Fibroblast of skin of left biceps (primary cell): ENCODE measurements at places on chromosomes 1 and 21.

- DNase-seq, result no peak
These were observed 54.7 kb downstream of the ELK4 start for GRCh38 chr1:205576805-205577761.

DNA sequence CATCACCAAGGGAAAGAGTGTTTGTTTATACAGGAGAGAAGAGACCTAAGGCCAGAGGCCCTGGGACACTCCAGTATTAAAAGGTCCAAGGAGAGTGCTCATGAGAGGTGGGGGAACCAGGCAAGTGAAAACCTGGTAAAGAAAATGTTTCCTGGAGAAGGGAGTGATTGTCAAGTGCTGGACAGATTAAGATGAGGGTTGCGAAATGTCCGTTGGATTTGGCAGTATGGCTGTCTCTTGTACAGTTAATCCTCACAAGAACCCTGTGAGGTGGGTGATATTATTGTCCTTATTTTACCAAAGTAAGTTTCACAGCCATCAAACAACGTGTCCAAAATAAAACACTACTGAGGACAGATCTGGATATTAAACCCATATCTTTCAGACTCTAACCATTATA is 44.2 kb downstream of the RPAP2 start:
- no peak for DNase-seq

- no peak for DNase-seq
These were observed 96.2 kb upstream of the AKT3 start for GRCh38 chr1:243946253-243946652.

DNA sequence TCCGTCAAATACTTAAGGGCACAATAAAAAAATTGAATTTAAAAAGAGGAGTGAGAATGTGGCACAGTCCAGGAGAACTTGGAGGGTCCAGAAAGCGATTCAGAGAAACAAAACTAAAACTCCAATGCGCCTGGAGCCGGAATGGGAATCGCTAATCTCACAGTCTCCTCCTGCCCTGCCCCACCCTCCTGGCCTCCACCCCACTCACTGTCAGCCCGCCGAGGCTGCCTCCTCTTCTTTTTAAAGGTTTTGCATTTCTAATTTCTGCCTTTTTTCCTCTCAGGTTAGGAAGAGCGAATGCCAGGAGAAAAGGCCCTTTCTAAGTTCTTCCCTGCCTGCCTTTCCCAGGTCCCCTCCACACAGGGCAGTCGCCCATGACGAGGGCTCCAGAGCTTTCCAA is 135.3 kb downstream of the ZBTB18 start:
- DNase-seq, result no peak

DNA sequence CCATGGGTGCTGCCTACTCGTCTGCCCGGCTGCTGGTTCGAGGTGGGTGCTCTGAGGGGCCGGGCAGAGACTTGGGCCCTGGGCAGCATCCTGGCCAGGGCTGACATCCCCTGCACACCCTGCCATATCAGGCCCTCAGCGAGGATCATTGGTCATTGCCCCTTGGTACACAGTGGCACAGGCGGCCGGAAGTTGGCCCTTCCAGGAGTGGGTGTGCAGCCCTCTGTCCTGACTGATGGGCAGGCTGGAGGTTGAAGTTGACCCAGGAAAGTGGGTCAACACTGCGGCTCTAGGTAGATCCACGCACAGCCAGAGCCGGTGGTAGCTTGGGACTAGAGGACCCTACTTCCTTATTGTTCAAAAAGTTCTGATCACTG is 72.9 kb downstream of the TRIM11 start:
- DNase-seq, result no peak

- peak; percentile 76 for DNase-seq
These were observed 128.8 kb downstream of the ADSS2 start for GRCh38 chr1:244322791-244323521.

GRCh38 chr1:27561124-27561899 is 42.6 kb downstream of the AHDC1 start:
- no peak for DNase-seq

GRCh38 chr21:29717659-29718058 is 222.1 kb downstream of the GRIK1 start:
- no peak for DNase-seq

GRCh38 chr1:246261639-246262038 is 245.4 kb downstream of the SMYD3 start:
- no peak for DNase-seq

DNA sequence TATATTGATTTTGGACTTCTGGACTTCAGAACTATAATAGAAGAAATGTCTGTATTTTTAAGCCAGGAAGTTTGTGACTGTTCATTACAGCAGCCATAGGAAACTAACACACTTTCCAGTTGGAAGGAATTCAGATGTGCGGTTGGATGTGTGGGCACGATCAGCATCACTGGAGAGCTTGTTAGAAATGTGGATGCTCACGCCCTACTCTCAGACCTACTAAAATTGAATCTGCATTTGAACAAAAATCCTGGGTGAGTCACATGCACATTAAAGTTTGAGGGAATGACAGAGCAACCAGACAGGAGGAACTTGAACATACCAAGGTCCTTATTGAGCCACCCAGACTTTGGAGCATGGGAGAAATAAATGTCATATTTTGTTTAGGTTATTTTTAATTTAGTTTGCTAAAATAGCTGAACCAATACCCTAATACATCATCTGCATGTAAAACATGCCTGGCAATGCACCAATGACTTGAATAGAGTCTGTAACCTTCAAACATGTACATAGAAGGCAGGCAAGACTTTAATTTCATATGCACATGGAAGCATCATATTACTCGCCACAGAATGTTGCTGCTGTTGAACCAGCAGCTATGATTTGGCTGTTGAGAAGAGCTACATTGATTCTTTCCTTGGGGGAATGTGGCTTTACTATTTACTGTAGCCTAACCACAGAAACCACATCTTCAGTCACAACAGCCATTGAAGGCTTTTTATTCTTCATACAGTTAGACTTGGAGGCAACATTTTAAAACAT is 346.2 kb downstream of the BARHL2 start:
- peak; percentile 11 for DNase-seq

- DNase-seq, result no peak
These were observed 40.9 kb downstream of the ALPL start for GRCh38 chr1:21550097-21550496.

DNA sequence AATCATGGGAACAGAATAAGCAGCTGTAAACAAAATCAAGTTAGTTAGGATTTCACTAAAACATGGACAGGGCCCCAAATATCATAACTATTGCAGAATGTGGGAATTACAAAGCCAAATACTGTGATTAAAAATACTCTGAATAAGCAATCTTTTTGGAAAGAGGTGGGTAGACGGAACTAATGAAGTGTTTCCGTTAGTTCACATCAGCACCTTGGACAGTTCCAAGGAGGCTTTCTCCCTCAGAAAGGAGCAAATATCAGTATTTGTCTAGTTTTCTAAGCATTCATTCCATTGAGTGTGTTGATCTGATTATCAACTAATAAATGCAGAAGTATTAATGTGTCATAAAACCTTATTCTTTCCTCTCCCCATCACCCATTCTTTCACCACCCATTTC is 97.4 kb downstream of the FAM78B start:
- DNase-seq, result no peak

DNA sequence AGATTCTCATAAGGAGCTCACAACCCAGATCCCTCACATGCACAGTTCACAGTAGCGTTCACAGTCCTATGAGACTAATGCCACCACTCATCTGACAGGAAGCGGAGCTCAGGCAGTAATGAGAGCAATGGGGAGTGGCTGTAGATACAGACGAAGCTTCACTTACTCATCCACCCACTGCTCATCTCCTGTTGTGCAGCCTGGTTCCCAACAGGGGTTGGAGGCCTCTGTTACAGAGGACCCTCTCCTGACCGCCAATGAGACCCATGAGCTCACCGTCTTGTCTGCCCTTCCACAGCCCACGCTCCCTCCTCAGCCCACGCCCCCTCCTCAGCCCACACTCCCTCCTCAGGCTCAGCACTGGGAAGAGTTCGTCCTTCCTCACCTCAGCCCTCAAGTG is 39.6 kb downstream of the RSPH1 start:
- DNase-seq, result no peak

- no peak for DNase-seq
These were observed 55.5 kb upstream of the ESRRG start for GRCh38 chr1:216778737-216779136.

DNA sequence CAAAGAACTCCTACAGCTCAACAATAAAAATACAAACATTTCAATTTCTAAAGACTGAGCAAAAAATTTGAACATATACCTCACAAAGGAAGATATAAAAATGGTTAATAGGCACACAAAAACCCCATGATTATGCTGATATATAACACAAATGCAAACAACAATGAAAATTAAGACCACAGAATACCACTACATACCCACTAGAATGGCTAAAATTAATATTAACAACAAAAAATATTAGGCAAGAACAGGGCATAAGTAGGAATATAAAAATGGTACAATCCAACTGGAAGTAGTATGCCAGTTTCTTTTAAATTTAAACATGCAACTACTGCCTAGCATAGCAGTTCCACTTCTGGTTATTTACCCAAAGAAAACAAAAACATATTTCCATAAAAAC is 77.3 kb downstream of the CDC42BPA start:
- DNase-seq, result no peak

DNA sequence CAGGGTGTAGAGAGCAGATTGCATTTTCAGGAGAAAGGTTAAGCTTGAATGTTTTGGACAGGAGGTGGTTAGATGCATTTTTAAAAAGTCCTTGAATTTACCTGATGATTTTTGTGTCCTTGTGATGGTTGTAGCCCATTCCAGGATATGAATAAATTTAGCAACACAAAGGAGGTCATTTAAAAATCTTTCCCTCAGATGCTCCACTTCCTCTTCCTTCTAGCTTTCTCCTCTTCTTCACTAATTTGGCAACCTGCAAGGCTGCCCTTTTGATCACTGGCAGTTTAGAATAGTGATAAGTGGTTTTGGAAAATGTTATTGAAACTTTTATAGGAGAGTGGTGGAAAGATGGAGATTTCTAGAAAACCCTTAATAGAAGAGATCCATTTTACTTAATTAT is 124.0 kb downstream of the LMO4 start:
- DNase-seq, result no peak
